ENCODE measurements at places on chromosomes 4 and X.

DNA sequence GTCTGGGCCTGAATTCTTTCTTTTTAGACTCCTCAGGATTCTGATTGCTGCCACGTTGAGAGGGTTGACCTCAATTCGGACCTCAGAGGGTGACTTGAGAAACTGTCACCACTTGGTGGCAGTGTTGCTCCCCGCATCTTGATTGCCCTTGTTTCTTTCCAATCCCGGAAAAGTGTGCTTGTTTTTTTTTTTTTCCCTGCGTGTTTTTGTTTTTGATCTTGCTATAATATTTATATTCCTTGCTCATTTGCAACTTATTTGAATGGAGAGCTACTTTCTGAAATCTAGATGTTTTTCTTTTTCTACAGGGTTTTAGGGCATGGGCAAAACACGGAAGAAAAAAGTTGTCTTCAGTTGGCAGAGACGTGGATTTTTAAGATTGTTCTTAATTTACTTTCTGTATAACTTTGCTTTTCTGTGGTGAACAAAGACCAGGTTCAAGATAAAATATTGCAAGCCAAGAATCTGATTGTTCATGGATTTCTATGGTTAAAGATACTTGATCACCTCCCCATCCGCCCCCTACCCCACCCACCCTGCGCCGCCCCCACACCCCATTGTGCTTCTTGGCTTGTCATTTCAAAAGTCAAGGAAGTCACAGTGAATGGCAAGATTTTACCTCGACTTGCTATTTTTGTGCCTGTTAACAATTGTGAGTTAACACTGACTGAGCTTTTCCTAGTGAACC, 102.0 kb downstream of the PTTG2 start:
- DNase-seq: peak; percentile 32

DNA sequence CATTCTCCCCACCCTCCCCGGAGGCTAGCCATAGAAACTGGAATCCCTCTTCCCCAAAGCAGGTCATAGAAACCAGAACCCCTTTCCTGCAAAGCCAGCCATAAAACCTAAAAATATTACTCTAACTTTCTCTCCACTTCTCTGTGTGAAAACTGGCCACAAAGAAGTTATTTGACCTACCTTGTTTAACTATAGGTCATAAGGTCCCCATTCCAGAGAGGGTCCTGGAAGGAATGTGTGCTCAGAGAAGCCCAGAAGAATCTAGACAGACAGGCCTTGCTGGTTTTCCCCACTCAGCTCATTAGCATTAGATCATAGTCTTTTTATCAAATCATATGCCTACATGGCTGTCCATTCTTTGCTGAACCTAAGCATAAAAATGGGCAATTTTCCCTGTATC, 52.8 kb upstream of the TEX13A start:
- no peak for DNase-seq

DNA sequence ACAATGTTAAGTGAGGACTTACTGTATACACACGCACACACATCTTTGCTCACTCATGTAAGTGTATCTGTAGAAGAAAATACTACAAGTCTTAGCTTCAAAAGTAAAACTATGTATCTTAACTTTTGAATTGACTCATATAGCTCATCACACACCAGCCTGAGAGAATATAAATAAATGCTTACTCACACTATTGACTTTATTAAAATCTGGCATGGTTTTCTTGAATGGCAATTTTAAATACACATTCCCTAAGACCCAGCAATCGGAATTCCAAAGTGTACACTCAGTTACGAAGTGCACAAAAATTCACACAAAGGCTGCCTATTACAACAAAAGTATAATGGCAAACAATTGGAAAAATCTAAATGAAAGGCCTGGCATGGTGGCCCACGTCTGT, 2.0 kb downstream of the ERCC6L start:
- no peak for DNase-seq

- DNase-seq: no peak
Observed at GRCh38 chr4:77802402-77802801, 16.8 kb downstream of the CNOT6L start.

DNA sequence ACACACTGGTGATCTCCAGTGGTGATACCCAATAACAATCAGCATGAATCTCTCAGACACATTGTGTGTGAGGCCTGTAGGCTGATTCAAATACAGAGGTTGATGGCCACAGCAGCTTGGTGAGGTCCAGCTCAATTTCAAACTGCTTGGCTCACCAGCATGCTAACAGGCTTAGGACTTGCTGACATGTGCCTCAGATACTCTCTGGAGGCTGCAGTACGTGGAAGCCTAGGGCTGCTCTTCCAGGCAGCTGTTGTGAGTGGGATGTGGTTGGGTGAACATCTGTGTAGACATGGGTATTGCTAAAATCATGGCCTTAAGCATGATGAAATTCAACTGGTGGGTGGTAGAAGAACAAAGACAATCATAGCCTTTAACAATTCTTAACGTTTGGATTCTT, 4.3 kb downstream of the CXCL9 start:
- DNase-seq: no peak

GRCh38 chrX:1134976-1135375, 77.5 kb downstream of the CRLF2 start:
- DNase-seq: no peak

- DNase-seq: no peak
Observed at GRCh38 chrX:133482056-133482952, 67.0 kb upstream of the GPC4 start.

- no peak for DNase-seq
Observed at GRCh38 chr4:94507281-94507680, 55.5 kb downstream of the PDLIM5 start.

DNA sequence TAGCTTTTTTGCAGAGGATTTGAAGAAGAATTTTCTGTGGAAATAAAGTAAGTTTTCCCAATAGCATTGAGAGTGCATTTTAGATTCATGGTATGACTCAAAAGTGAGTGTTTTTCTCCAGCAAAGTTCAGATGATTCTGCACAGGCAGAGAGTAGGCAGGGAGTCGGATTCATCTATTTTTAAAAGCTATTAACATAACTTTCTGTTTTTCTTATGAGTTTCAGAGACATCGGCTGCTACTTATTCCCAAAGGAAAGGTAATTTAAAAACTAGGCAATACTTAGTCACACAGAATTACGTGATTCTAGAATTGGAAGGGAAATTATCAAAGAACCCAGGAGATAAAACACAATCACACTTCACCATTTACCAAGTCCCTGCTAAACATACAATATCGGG, 4.4 kb downstream of the CCDC110 start:
- DNase-seq: no peak

- DNase-seq: no peak
Observed at GRCh38 chr4:73129319-73129718, 59.8 kb upstream of the COX18 start.

GRCh38 chrX:72052415-72053090, 79.2 kb downstream of the RTL5 start:
- no peak for DNase-seq

- DNase-seq: no peak
Observed at GRCh38 chr4:173242466-173243250, 74.0 kb downstream of the GALNT7 start.

DNA sequence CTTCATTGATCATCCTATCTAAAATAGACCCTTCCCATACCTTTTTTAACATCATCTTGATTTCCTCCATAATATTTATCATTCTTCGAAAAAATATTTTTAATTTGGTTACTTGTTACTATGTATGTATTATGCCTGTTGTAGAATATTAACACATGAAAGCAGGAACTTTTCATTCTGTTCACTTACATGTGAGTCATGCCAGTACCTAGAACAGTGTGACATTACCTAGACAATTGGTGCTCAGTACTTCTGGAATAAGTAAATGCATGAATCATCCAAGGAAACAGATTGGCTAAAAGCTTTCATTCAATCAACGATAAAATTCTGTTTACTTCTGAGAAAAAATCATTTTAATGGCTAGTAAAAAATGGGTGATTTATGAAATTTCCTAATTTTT, 76.4 kb downstream of the CXXC4 start:
- DNase-seq: no peak
